ENCODE measurements at places on chromosomes 2 and 18. TPM values are rescaled to one million over a fixed set of nuclear protein-coding genes. Genes with fewer than 3 reads are reported as not detected.

SLC30A3 gene
- not detected for total RNA-seq

COL4A3 gene
- total RNA-seq, result 3.3 TPM

LCT gene
- total RNA-seq, result not detected

FAM228B gene
- 5.8 TPM for total RNA-seq

MAT2A gene
- 447 TPM for total RNA-seq

SCN2A gene
- total RNA-seq, result 0.19 TPM

SULT1C4 gene
- total RNA-seq, result 5.0 TPM

EVX2 gene
- total RNA-seq, result not detected

MRO gene
- total RNA-seq, result 1.8 TPM

IL1RL1 gene
- 0.28 TPM for total RNA-seq

AGXT gene
- not detected for total RNA-seq

SERPINB3 gene
- total RNA-seq, result not detected

LBX2 gene
- total RNA-seq, result 1.2 TPM

PDCD1 gene
- 0.29 TPM for total RNA-seq

GALNT3 gene
- 17.2 TPM for total RNA-seq

REG3A gene
- total RNA-seq, result 56,907 TPM

CUL3 gene
- total RNA-seq, result 38.6 TPM

SPEG gene
- 2.6 TPM for total RNA-seq

HDAC4 gene
- 17.8 TPM for total RNA-seq

ANKRD30B gene
- total RNA-seq, result not detected

SERPINB13 gene
- total RNA-seq, result not detected

NEMP2 gene
- total RNA-seq, result 1.4 TPM

SMAD7 gene
- 5.5 TPM for total RNA-seq

KCNE4 gene
- total RNA-seq, result 7.7 TPM

REG1B gene
- 7,772 TPM for total RNA-seq

PKDCC gene
- total RNA-seq, result 34.0 TPM

CYS1 gene
- 26.0 TPM for total RNA-seq

RAB10 gene
- 27.4 TPM for total RNA-seq

FSIP2 gene
- 0.38 TPM for total RNA-seq

CAPN14 gene
- not detected for total RNA-seq
